ENCODE measurements at places on chromosomes 3 and 15. TPM values are rescaled to one million over a fixed set of nuclear protein-coding genes. Genes with fewer than 3 reads are reported as not detected.

Gene GABRB3
- total RNA-seq: 56.8 TPM

Gene SCAANT1
- not detected for total RNA-seq

Gene SPG21
- total RNA-seq: 58.6 TPM

Gene HIGD2B
- total RNA-seq: not detected

Gene MITF
- total RNA-seq: 51.4 TPM

Gene C3orf20
- not detected for total RNA-seq

Gene LIPH
- 0.41 TPM for total RNA-seq

Gene GP5
- total RNA-seq: 0.06 TPM

GRCh38 chr15:81189583-81190283 lies 6.9 kb upstream of the IL16 start:
- DNase-seq: peak; percentile 78

GRCh38 chr3:172646439-172647015 lies 64.3 kb downstream of the NCEH1 start:
- DNase-seq: no peak

DNA sequence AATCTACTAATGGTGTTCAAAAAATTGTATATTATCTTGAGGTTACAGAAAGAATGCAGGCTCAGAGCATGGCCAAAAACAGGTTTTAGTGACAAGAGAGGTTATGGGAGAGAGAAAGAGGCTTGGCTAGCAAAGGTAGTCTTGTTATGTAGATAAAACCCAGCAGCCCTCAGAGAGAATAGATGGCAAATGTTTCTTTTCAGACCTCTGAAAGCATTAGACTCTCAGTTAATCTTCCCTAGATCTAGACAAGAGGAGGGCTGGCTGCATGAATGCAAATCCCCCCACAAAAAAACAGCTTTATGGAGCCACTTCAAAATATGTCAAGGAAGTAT lies 62.2 kb downstream of the OSTN start:
- no peak for DNase-seq

DNA sequence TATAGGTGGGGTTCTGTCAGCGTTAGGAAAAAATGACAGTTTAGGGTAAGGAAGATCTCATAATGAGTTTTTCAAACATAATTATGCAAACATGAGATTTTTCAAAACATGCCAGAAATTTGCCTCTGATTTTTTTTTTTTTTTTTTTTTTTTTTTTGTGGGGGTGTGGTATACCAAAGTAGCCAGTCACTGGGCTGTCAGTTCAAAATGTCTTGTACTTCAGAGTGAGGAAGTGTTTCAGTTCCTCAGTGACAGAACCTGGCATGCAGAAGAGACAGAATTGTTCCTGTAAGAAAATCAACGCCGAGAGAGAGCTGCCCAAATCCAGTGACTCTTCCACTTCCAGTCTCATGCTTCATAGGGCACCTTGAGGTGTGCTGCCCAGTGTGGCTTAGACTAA lies 9.7 kb downstream of the NCBP2 start:
- no peak for DNase-seq

- no peak for DNase-seq
These were observed 61.0 kb upstream of the RYK start for GRCh38 chr3:134311693-134312071.

GRCh38 chr3:143244516-143245063 lies 125.0 kb downstream of the CHST2 start:
- no peak for DNase-seq

GRCh38 chr15:59315914-59316451 lies 56.7 kb downstream of the MYO1E start:
- no peak for DNase-seq

DNA sequence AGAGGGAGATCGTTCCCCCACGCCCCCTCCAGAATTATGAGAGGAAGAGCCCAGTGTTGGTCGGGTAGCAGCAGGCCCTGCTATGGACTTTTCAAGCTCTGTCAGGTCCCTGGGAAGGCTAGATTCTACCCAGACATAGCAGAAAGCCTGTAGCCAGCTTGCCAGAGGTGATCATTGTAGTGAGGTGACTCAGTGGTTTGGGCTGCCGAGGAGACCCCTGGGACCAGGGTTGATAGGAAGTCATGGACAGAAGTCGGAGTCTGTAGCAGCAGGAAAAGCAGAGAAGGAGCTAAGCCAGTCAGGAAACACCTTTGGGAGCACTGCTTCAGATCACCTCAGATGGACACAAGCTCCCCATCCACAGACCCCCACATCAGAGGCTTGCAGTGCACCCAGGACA lies 67.7 kb downstream of the CCNL1 start:
- DNase-seq: no peak

DNA sequence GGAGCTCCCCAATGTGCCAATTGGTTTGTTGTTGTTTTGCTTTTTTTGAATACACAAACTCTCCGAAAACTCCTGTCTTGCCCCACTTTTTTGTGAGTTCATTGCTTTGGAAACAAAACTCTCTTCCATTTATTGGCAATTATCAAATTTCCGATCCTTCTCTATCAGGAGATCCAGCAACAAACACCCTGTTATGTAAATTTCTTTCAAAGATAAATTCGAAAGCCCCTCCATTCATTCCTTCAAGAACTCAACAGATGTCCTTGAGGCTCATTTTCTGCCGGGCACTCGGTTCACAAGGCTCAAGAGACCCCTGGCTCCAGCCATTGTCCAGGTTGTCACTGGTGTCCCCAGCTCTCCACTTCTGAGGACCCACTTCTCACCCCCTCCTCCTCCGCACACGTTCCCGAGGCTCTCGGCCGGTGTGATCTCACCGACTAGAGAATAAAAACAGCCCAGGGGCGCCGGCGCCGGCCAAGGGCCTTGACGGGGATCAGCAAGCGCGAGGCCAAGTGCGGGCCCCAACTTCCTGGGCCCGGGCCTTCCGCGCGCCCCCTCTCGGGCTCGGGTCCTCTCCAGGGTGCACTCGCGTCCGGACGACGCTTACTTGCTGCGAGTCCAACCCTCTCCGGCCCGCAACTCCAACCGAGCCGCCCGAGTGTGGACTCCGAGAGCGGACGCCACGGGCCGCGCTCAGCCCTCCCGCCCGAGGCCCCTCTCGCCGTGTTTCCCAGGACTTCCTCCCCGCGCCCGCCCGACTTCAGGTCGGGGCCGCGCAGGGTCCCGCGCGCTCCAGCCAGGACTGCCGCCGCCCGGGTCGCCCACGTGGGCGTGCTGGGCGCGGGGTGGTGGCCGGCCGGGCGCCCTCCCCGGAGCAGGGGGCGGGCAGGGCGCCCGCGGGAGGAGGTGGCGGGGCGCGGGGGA lies 533 bp upstream of the SMAD3 start:
- DNase-seq: no peak

DNA sequence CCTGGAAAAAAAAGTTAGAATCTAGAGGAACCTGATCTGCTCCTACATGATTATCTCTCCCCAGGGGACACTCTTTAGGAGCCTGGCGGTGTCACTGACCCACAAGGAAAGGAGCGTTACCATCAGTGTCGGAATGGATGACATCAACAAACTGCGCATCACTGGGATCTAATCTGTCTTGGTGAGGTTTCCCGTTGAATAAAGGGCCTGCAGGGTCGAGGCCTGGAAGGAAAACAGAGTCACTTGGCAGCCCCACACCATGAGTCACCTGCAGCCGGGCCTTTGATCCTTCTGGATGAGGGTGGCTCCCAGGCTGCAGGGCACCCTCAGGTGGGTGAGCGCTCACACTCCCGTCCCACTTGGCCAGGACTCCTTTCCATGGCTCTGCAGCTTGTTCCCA lies 25.0 kb downstream of the LIPH start:
- DNase-seq: no peak

DNA sequence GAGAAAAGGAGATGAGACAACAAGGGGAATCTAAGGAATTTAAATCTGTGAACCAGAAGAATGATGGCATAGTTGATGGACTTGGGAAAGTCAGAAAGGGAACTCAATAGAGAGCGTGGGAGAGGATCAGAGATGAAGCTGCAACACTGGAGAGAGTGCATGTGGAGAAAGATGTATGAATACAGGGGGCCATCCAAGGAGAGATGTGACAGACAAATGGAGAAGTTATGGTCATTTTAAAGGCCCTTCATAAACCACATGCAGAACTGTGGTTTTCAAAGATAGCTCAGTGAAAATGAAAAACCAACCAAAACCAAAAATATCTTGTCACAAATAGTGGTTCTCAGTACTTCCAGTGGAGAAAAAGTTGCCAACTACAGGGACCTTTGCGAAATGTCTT lies 265.2 kb downstream of the SUCLG2 start:
- DNase-seq: no peak

DNA sequence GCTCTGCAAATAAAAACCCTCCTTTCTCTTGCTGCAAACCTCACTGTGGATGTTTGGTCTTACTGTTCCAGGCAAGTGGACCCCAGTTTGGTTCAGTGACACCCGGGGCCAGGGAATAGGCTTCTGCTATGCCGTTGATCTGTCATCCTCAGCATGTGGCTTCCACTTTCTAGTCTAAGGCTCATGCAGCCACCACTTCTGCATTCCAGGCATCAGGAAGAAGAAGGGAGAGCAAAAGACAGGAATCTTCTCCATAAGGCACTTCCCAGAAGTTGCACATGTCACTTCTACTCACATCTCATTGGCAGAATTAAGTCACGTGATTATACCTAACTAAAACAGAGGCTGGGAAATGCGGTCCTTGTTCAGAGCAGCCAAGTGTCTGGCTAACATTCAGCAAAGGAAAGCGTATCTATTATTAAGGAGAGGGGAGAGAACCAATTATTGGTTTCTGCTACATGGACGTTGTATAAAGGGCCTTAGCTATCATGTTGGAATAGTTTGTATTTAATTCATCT lies 173.6 kb upstream of the PFN2 start:
- DNase-seq: no peak

DNA sequence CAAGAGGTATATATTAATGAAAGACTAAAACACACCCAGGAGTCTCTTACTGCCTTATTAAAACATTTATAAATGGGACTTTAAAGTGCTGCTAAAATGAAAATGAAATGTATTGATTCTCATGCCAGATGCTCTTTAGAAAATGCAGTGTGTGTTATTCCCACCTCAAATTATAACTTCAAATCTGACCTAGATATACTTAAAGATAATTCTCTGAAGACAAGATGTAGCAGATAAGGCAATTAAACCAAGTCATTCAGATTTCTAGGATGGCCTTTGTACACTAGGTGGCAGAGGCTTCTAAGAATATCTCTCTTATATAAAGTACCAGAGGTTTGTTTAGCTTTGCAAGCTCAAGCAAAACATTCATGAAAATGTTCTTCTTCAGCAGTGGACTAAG lies 26.9 kb upstream of the GOLGA8B start:
- no peak for DNase-seq

DNA sequence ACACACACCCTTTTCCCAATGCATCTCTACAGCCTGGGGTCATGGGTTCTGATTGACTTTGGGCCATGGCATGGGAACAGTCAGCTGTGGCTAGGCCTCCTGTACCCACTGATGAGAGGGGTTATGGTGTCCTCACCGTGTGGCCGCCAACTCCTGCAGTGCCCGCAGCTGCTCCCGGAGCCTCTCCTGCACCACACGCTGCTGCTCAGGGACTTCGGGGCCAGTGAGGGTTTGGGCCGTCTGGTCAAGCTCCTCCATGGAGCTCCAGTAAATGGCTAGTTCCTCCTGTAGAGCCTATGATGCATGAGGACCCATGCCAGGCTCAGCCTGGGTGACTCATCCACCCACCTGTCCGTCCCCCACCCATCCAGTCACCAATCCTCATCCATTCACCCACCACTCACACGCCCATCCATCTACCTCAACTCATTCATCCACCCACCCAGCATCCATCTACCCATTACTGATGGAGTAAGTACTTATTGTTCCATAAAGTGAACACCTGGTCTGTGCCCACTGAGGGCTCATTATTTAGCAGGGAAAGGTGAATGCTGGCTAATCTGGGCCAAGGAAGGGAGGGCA lies 21.6 kb downstream of the SPTBN5 start:
- DNase-seq: no peak

DNA sequence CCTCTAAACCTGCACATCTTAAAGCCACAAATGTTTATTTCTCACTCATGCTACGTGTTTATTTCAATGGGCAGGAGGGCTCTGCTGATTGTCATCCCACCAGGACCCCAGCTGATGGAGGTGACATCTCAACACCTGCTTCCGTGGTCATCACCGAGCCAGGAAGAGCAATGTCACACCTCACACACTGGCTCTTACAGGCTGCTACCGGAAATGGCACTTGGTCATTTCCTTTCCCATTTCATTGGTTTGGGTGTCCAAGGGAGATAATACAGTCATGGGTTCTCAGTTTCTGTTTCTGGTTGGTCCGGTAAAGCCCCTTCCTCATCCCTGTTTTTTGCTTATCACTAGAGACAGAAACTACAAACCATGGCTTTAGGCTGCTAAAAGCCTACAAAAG lies 41.9 kb downstream of the ABHD2 start:
- no peak for DNase-seq

- peak; percentile 47 for DNase-seq
These were observed 38.5 kb downstream of the RPLP1 start for GRCh38 chr15:69491038-69491505.

GRCh38 chr3:27591312-27592210 lies 107.4 kb upstream of the SLC4A7 start:
- no peak for DNase-seq

DNA sequence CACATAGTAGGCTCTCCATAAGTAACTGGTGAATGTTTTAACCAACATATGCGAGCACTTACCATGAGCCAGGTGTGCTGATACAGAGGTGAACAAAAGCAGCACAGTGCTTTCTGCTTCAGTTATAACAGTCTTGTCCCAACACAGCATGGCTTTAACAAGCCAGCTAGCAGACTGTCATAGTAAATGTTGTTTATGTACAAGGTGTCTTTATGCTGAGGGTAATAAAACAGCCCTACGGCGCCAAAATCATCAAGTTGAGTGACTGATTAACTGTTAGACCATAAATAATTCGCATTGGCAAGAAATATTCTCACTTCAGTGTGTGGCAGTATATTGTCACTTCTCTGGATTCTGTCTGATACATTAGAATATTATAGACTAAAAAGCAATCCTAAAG lies 646.0 kb upstream of the CFAP20DC start:
- no peak for DNase-seq

GRCh38 chr3:126658584-126658983 lies 3.7 kb upstream of the TXNRD3 start:
- DNase-seq: no peak

All from left cardiac atrium (tissue), 4 donors.